ENCODE measurements at places on chromosomes 4 and X.

GRCh38 chr4:127239902-127240763 is 392.6 kb upstream of the INTU start:
- no peak for DNase-seq

DNA sequence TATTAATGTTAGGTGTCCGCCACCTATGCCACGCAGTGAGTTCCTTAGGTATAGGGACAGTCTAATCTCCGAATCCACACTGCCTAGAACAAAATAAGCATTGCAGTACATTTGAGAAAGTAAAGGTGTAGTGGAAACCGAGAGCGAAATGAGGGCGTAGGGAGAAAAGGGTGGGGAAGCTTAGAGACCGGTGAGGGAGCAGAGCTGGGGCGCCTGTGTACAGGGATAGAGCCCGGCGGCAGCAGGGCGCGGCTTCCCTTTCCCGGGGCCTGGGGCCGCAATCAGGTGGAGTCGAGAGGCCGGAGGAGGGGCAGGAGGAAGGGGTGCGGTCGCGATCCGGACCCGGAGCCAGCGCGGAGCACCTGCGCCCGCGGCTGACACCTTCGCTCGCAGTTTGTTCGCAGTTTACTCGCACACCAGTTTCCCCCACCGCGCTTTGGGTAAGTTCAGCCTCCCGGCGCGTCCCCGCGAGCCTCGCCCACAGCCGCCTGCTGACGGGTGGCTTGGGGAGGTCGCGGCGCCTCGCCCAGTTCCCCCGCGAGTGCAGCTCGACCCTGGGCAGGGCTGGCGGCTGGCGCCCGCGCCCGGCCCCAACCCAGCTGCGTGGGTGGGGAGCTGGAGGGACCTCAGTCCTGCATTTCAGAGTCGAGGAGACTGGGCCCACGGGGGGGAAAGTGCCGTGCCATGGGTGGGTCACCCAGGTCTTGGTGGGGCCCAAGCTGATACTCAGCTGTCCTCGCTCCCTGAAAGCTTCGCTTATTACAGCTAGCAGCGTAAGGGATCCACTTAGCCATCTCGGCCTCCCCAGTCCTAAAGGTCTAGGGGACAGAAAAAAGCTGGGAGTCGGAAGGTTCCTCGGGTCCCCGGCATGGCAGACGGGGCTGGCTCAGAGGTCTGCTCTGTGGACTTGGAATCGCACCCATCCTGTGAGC is at the start of gene ANXA3:
Gene ANXA3 (plus strand): TSS at position 351 of the 932 bp plus-strand sequence. CDS start 2,704 bp downstream, outside the sequence.
- peak; percentile 4 for DNase-seq

DNA sequence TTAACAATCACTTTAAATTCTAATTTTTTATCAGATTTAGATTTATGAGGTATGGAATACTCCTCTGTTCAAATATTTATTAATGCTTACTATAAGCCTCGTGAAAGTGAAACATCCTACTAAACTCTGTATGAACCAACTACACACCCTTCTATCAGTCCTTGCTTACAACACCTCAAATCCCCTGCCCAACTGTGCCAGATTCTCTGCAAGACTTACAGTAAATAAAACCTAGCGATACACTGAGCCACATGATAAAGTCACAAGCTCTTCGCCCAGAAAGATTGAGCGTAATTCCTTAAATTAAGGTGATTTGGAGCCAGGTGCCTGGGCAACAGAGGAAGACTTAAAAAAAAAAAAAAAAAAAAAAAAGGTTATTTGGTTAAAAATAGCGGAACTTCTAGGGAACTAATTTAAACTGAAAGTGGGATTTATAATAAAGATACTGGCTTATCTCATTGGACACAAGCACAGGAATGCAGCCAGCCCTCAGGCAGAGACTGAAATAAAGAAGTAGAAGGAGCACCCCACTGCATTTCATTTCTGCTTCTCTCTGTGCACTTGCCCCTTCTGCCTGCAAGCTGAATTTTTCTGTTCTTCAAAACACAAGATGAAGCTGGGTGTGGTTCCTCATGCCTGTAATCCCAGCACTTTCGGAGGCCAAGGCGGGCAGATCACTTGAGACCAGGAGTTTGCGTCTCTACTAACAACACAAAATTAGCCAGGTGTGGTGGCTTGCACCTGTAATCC is 17.5 kb upstream of the C4orf36 start:
- peak; percentile 60 for DNase-seq

DNA sequence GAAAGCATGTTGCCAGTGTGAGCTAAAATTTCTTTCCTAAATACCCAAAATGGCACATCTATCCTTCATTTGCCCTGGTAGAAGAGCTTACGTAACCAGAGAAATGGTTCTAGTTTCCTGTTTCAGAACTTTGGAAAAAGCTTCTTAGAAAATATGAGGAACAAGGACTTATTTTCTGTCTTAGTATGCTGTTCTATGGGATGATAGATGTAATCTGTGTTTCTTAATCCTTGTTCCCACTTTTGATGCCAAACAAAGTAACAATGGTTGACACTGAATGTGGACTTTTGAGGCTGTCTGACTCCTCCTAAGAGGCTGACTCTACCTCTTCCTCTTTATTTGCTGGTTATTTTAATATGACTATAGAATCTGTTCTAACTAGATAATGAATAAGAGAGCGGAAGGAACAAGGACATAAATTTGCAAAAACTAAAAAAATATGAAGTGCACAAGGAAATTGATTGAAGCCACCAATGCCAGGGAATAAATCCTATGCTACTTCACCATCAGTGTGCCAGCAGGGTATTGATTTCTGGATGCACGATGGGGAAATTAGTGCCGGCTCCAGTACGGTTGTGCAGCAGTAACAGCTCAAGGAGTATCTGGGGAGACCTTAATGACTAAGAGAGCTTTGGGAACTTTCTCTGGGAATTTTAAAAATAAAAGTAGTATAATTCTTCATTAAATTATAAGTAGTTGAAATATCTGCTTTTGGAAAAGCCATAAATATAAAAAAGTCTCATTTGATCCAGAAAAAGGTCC is 39.4 kb upstream of the TET2 start:
- peak; percentile 64 for DNase-seq

- DNase-seq, result no peak
Observed at GRCh38 chr4:26058537-26058936, 144.5 kb downstream of the SMIM20 start.

DNA sequence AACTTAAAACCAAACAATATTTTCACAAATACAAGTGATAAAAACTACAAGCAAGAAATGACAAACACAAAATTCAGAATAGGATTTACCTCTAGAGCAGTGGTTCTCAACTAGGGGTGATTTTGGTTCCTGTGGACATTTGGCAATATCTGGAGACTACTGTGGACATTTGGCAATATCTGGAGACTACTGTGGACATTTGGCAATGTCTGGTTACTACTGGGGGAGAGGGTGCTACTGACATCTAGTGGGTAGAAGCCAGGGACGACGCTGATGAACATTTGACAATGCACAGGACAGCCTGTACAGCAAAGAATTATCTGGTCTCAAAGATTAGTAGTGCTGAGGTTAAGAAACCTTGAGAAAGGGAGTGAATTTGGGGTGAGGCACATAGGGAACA is 169.8 kb downstream of the CLCN4 start:
- peak; percentile 6 for DNase-seq

- DNase-seq, result peak; percentile 66
Observed at GRCh38 chrX:109537324-109537665, 651 bp downstream of the NXT2 start.

- DNase-seq, result no peak
Observed at GRCh38 chr4:6123976-6124375, 76.4 kb downstream of the JAKMIP1 start.

DNA sequence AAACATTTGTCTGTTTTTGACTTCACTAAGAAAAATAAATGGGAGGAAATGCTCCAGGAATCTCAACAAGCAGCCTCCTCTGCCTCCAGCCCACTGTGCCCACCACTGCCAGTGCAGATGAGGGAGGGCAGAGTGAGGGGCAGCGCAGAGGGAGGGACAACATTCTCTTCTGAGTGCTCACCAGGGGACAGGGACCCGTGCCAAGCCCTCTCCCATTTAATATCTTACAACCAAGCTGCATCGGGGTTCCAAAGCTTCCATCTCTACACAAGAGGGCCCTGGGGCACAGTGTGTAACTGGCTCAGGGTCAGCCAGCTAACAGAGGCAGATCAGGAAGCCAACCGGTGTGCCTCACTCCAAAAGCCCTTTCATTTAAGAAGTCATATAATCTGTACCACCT is 120.4 kb downstream of the NSUN7 start:
- DNase-seq, result no peak

GRCh38 chrX:134074151-134074550 is 88.8 kb upstream of the GPC3 start:
- DNase-seq, result no peak

- no peak for DNase-seq
Observed at GRCh38 chr4:25551605-25552004, 104.0 kb upstream of the SLC34A2 start.

- no peak for DNase-seq
Observed at GRCh38 chr4:152633118-152633517, 46.7 kb downstream of the TMEM154 start.

- no peak for DNase-seq
Observed at GRCh38 chrX:40700640-40701342, 34.6 kb downstream of the MED14 start.

DNA sequence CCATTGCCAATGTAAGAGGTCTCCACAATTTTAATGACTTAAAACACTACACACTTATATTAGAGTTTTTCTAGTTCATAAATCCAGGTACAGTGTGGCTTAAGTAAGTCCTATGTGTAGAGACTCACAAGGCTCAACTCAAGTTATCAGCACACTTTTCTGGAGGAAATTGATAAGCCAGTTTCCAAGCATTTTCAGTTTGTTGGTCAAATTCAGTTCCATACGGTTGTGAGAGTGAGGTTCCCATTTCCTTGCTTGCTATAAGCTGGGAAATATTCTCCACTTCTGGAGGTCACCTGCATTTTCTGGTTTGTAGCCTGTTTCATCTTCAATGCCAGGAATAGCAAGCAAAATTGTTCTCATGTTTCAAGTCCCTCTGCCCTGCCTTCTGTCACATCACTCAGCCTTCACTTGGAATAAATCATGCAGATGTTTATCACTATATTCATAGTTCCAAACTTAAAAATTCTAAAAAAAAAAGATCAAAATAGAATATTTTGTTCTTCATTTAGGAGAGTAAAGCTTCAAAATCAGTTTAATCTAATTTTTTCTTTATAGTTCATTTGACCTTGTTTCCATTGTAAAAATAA is 1137.5 kb upstream of the INTU start:
- no peak for DNase-seq

Data from suppressor macrophage (primary cell).